ENCODE measurements at places on chromosomes 2 and 18.

- no peak for DNase-seq
Measured at GRCh38 chr18:8549254-8549757, 59.9 kb upstream of the RAB12 start.

GRCh38 chr2:23564615-23564960 is 179.6 kb downstream of the KLHL29 start:
- no peak for DNase-seq

DNA sequence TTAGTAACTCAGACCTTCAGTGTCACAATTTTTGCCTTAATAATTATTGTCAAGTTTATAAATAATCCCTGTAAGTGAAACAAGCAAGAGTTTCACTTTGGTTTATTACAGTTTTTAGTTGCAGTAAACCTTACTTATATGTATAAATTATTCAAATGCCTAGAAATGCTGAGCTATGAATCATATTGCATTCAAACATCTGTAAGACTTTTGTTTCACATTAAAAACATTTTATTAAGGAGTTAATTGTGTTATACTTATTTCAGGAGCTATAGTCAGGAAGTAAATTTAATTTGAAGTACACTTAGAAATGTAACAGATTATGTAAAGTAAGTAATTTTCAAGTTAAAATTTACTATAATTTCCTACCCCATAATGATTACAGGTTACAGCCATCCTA is 3.9 kb upstream of the ETAA1 start:
- DNase-seq = no peak

- DNase-seq = no peak
Measured at GRCh38 chr18:79506191-79507075, 110.7 kb downstream of the NFATC1 start.

DNA sequence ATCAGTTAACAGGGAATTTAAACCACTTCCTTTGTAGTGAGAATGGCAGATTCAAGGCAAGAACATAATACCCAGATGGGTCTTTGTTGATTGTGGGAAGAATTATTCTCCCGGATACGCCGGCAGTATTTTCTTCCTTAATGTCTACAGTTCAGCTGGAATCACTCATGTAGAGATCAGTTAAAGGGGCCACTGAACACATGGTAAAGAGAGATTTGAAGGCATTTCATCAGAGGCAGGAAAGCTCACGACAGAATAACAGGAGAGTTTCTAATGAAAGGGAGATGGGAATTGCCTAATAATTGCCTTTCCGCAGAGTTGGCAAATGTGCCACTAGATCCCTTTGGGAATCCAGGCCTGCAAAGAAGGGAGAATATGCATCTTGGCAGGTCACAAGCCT is 327.7 kb upstream of the ZNF804A start:
- no peak for DNase-seq

DNA sequence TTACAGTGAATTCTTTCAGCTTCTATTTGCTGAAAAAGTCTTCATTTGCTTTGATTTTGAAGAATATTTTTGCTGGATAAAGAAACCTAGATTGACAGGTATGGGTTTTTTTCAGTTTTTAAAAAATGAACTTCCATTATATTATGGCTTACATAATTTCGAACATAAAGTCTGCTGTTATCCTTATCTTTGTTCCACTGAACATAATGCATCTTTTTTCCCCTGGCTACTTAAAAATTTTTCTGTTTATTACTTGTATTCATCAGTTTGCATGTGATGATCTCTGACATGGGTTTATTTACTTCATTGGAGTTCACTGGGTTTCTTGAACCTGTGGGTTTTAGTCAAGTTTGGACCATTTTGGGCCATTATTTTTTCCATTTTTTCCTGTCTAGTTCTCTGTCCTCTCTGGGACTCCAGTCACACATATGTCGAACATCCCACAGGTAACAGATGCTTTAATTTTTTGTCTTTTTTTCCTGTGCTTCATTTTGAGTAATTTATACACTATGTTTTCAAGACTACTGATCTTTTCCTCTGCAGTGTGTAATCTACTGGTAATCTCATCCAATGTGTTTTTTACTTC is 33.1 kb downstream of the SEC11C start:
- DNase-seq = no peak
